Mammary microvascular endothelial cell (primary cell): ENCODE measurements at places on chromosomes 3 and 15. TPM values are rescaled to one million over a fixed set of nuclear protein-coding genes. Genes with fewer than 3 reads are reported as not detected.

Gene CORO2B
- total RNA-seq = 3.5 and 3.7 TPM in 2 replicates

Gene CHRM5
- not detected in 2 replicates for total RNA-seq

Gene PPP4R2
- 27.6 and 31.6 TPM in 2 replicates for total RNA-seq

Gene GATA2
- 52.0 and 66.8 TPM in 2 replicates for total RNA-seq

Gene GALNT15
- total RNA-seq = 4.4 and 5.3 TPM in 2 replicates

Gene TMC3
- total RNA-seq = not detected in 2 replicates

Gene CCDC39
- total RNA-seq = not detected in 2 replicates

Gene HACD2
- total RNA-seq = 17.0 and 20.2 TPM in 2 replicates

Gene FAM3D
- not detected in 2 replicates for total RNA-seq

Gene TEX264
- total RNA-seq = 59.2 and 72.4 TPM in 2 replicates

Gene COL8A1
- total RNA-seq = 80.7 and 81.4 TPM in 2 replicates

Gene AGTR1
- total RNA-seq = not detected in 2 replicates

Gene CEP63
- total RNA-seq = 11.3 and 13.8 TPM in 2 replicates

Gene PLIN1
- 0.10 TPM in 1 of 2 replicates, not detected in the other for total RNA-seq

Gene RBMS3
- 26.3 and 31.0 TPM in 2 replicates for total RNA-seq

Gene PLA2G4D
- not detected in 2 replicates for total RNA-seq

Gene MESP2
- not detected in 2 replicates for total RNA-seq

Gene PIERCE2
- total RNA-seq = 1.5 and 1.7 TPM in 2 replicates

Gene SLC25A20
- total RNA-seq = 15.9 and 26.8 TPM in 2 replicates

Gene DNAH12
- under 0.01 TPM in 2 replicates for total RNA-seq

Gene WDR72
- not detected in 2 replicates for total RNA-seq

Gene CLRN1
- not detected in 2 replicates for total RNA-seq

Gene CSPG5
- total RNA-seq = 0.07 TPM in 1 of 2 replicates, not detected in the other

Gene KNL1
- total RNA-seq = 30.9 and 40.6 TPM in 2 replicates

Gene GRM7
- not detected in 2 replicates for total RNA-seq

Gene KNG1
- not detected in 2 replicates for total RNA-seq

Gene PLSCR5
- total RNA-seq = not detected in 2 replicates

Gene SLC7A14
- 0.25 and 0.47 TPM in 2 replicates for total RNA-seq

Gene SLC2A2
- total RNA-seq = 0.05 TPM in 1 of 2 replicates, not detected in the other

Gene VPS39
- total RNA-seq = 30.4 and 37.0 TPM in 2 replicates

Gene CFAP91
- 0.20 TPM in 1 of 2 replicates, not detected in the other for total RNA-seq

Gene CAPN7
- 15.2 and 17.0 TPM in 2 replicates for total RNA-seq

Gene SLC35A5
- total RNA-seq = 18.9 and 33.6 TPM in 2 replicates

Gene IQCF5
- total RNA-seq = not detected in 2 replicates

Gene CNTN4
- not detected in 2 replicates for total RNA-seq

Gene FGD5
- 49.4 and 50.4 TPM in 2 replicates for total RNA-seq

Gene ARNT2
- not detected in 2 replicates for total RNA-seq

Gene MORC1
- not detected in 2 replicates for total RNA-seq

Gene SLC22A13
- total RNA-seq = 0.07 TPM in 1 of 2 replicates, not detected in the other

Gene AQR
- 20.5 and 31.4 TPM in 2 replicates for total RNA-seq

Gene CCDC13
- not detected in 2 replicates for total RNA-seq

Gene OR5K4
- total RNA-seq = not detected in 2 replicates

Gene MST1R
- total RNA-seq = 0.79 and 1.7 TPM in 2 replicates

Gene HRG
- total RNA-seq = not detected in 2 replicates
